Peyer's patch (tissue), 4 donors: ENCODE measurements at places on chromosomes 2 and 18. TPM values are rescaled to one million over a fixed set of nuclear protein-coding genes. Genes with fewer than 3 reads are reported as not detected.

DNA sequence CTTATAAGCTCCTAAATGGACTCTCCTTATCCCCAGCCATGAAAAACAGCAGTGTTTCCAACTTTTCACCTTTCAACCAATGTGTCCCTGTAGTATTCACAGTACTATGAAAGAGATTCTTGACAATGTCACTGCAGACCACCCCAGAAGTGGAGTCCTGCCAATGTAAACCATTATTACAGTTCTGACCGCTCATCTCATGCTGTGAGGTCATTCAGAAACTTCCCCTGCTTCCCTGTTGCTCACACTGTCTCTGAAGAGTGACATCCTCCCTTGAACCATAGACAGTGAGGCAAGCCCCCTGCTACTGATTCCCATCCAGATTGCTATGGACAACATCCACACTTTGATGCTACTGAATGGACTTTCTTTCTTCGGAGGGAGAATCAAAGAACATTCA lies 1523.7 kb upstream of the ACVR2A start:
- no peak for DNase-seq

- no peak for DNase-seq
Measured at GRCh38 chr2:180776921-180777320, 203.5 kb upstream of the UBE2E3 start.

DNA sequence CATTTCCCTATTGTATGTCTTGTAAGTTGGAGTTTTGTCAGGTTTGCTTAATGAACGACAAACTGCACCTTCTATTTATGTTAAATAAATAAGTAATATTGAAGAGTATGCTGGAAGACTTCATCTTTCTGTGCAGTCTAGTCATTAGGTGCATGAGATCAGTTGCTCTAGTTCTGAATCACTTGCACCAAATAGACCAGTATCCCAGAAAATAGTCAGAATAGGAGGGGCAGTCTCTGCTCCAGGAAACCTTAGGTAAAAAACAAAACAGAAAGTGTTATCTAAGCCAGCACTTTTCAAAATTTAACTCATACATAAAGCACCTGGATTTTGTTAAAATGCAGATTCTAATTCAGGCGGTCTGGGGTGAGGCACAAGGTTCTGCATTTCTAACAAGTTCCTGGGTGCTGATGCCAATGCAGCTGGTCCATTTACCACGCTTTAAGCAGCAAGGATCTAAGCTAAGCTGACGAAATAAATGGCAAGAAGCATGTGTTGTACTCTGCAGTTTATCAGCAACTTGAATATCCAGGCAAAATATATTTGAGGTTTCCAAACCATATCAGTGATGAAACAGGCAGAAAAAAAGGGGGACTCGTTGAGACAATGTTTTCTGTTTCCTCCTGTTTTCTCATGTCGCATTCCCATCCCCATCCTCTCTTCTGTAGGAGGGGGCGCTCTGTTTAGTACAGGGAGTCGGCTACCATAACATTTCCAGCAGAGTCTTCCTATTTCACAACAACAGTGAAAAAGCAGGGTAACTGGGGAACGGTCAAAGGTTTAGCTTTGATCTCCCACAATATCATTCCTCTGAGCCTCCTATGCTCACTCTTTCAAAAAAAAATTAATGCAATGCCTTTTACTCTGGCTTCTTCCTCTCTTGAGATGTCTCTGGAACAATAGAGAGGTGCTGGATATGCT lies 106.4 kb downstream of the MBD2 start:
- DNase-seq: no peak

- no peak for DNase-seq
Measured at GRCh38 chr2:6650311-6650710, 215.4 kb downstream of the CMPK2 start.

DNA sequence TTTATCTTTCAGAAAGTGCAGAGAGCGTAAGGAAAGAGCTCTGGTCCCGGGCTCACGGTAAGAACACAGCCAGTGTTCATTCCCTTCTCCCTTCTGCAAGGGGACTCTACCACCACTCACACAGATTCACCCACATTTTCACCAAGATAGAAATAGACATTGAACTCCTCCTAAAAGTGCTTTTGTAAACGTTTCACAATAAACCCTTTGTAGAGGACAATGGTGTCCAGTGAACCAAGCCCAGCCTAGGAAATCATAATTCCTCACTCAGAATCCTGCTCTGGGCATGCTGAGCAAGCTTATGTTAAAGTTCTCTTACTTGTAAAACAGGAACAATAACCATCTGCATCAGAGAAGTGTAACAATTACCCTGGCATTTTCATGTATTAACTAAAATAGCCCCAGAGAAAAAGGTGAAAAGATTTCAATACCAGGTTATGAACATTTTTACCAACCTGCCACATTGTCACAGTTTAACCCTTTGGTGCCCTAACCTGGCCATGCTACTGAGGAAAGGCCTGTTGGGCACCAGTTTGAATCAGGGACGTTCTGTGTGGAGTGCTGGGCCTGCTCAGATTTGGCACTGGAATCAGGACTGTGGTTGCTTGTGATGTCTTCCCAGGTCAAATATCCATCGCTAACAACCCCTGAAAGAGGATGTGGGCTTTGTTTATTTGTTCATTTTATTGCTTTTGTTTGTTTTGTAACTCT lies 22.5 kb upstream of the NDUFV2 start:
- no peak for DNase-seq

DNA sequence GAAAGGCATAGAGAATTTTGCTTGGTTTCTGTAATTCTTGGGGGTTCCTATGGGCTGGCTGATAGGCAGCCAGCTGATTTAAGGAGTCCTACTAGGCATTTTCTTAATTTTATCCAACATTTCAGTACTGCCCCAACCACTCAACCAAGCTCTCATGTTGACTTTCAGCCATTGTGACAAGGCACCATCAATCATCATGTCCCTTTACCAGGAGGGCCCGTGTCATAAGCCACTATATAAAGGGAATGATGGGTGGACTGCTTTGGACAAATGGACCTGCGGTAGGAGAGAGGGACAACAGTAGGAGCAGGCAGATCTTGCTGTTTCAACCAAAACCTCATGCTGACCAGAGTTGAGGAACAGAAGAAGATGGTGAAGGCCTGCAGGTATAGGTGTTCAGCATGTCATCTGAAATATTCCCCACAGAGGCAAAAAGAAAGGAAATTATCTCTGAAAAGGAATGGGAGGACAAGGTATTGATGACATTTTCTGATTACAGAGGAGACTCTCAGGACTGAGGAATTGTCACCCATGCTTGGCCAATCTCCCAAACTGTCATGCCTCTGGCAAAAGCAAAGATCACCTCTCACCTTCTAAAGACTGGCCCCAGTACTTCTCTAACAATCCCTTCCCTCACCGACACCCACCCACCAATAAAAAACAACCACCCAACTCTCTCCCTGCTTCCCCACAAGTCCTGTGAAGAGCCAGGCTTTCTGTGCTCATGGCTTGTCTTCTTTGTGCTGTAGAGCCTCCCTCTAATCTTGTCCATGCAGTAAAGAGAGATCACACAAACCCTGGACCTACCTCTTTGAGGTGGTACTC lies 10.9 kb upstream of the TNP1 start:
- no peak for DNase-seq

GRCh38 chr2:116440104-116440653 lies 1374.3 kb upstream of the DDX18 start:
- no peak for DNase-seq

GRCh38 chr2:196590286-196590685 lies 49.2 kb upstream of the CCDC150 start:
- DNase-seq: no peak

DNA sequence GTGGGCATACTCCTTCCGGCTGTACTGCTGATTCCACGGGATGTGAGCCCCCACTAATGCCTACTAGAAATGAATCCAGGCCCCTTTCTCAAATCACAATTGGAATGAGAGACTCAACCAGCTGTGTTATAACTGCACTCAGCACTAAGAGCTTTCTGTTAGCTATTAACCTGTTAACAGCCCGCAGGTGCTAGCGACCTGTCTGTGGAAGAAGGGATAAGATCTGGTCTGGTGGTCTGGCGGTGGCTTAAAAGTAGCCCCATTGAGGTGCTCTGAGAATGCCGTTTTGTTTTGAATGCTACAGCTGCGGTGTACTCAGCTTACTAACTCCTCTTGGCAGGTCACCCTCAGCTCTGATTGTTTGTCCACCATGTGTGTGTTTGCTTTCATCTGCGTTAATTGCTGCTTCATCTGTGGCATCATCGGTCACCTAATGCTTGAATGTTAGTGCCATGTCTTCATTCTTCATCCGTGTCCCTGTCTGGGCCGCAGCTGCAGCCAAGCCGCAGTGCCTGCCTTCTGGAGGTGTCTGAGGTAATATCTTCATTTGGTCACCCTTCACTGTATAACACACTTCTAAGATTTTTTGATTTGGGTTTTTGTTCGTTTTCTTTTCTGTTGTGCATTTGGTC lies 16.3 kb downstream of the RAB12 start:
- DNase-seq: no peak

DNA sequence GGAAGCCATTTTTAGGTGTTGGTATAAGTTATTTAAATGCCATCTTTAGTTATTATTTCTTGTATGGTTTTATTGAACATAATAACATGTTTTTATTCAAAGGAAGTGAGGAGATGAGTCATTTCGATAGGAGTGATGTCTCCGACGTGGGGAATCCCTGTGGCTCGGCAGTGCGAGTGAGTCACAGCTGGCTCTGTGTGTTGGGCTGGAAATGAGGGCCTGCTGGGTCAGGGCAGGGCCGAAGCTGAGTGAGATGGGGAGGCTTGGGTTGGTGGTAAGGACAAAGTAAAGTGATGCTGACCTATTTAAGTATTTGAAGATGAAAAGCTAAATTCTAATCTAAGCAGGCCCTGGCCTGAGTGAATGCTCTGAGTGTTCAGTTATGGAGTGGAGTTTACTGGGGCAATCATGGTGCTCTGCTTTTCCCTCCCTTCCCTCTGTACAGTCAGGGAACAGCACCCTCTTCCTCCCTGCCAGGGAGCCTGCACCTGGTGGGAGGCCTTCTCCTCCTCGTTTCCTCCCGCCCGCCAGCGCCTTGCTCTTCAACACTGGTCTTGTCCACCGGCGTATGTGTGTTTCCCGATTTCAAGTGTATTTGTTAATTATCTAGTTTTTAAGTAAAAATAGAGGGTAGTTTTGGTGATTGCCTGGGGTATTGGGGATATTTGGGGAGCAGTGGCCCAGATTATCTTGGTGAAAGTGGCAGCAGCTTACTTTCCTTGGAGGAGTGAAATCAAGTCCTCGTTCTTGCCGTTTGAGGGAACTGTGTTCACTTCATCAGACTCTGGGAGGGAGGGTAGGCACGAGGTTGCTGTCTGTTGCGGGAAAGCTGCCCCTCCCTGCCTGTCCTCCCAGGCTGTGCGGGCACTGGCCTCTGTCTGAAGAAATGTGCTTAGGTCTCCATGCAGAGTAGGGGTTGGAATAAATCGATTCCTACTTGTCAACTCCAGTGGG lies 157.0 kb downstream of the LDLRAD4 start:
- peak; percentile 56 for DNase-seq

DNA sequence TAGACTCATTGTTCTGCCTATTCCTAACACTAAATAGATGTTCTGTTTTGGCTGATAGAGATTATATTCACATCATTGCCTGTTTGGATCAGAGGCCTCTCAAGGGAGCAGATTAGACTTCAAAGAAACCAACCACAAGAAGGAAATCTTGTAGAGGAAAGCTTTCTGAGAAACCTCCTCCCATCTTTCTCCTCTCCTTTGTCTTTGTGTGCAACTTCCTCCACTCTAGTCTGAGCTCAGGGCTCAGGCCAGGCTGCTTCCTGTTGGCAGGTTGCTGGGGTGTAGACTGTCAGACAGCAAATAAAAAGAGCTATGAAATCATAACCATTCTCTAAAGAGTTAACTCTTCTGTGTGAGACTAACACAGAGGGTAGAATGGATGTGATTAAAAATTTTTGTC lies 113.0 kb downstream of the TGFA start:
- no peak for DNase-seq

- DNase-seq: no peak
Measured at GRCh38 chr18:29693334-29693733, 1349.2 kb downstream of the DSC3 start.

GRCh38 chr18:13614641-13615288 lies 111.6 kb downstream of the FAM210A start:
- DNase-seq: peak; percentile 59

DNA sequence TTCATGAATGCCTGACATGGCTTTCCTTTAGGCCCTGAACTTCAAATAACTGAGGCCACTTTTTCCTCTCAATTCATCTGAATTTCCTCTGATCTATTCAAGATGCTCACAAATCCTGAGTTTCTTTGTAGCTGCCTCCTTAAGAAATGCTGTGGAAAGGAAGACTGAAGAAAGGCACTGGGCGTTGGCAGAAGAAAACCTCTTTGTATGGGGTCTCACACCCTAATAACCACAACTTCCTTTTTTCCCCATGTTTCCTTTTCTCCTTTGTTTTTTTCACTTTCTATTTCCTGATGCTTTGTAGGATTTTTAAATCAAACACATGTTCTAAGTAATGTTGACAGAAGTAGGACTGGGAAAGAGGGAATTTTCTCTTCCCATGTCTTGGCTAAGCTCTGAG lies 447.4 kb downstream of the CMPK2 start:
- no peak for DNase-seq

GRCh38 chr2:1849450-1849849 lies 105.1 kb upstream of the PXDN start:
- no peak for DNase-seq

DNA sequence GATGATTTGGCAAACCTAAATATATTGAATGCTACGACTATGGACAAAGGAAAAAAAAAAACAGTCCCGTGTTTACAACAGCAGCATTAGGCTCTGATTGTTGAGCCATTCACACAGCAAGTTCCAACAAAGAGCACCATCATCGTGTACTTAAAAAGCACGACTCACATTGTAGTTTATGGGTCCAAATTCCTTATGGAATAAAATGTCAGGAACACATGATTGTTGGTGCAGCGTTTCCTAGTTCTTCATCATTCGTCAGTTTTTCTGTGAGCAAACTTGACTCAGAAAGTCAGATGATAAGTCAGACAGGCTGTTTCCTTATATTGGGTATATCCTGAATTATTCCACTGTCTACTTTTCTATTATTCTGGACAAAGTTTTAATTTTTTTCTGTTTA lies 10.0 kb upstream of the KIDINS220 start:
- no peak for DNase-seq

DNA sequence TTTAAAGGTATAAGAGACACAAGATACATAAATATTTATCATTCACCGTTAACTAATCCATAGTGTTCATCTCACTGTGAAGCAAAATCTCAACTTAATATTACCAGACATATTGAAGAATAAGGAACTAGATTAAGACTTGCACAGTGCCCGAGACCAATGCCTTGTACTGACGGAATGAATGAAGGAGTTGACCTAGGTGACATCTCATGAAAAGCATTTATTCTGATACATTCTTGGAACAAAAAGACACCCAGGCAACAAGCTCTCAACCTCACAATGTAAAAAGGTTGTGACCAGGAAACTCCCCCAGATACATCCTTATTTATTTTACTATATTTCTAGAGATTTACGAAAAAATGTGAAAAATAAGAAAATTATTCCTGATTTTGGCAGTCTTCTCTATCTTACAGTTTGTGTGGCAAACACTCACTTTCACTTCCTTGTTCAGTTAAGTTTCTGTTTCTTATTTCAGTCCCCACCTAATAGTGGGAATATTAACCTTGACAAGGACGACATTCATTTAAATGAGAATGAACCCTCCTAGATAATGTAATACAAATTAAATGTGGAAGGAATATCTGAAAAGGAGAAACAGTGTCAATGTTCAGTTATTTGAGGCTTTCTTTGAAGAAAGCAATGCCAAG lies 28.4 kb downstream of the M1AP start:
- no peak for DNase-seq

The AKAIN1 gene
- total RNA-seq: not detected

The NCL gene
- 150 TPM for total RNA-seq

The TMEM37 gene
- total RNA-seq: 542 TPM

The MFSD2B gene
- not detected for total RNA-seq

The C2orf72 gene
- total RNA-seq: 9.9 TPM

The CROCC2 gene
- 0.27 TPM for total RNA-seq

The AP1S3 gene
- 7.4 TPM for total RNA-seq

The CIB4 gene
- not detected for total RNA-seq

The HNMT gene
- total RNA-seq: 52.0 TPM
